ENCODE measurements at places on chromosomes 7 and 10.

- DNase-seq, result no peak
Observed at GRCh38 chr7:100476903-100477870, 1.8 kb downstream of the TSC22D4 start.

GRCh38 chr10:71314028-71314693 is 4.9 kb upstream of the SLC29A3 start:
- DNase-seq, result peak; percentile 48

GRCh38 chr10:116670706-116671105 is 50.0 kb downstream of the PNLIPRP2 start:
- DNase-seq, result no peak

- DNase-seq, result peak; percentile 63
Observed at GRCh38 chr10:3783316-3783681, 1.7 kb downstream of the KLF6 start.

- DNase-seq, result no peak
Observed at GRCh38 chr7:72015136-72015535, 397.0 kb downstream of the CALN1 start.

DNA sequence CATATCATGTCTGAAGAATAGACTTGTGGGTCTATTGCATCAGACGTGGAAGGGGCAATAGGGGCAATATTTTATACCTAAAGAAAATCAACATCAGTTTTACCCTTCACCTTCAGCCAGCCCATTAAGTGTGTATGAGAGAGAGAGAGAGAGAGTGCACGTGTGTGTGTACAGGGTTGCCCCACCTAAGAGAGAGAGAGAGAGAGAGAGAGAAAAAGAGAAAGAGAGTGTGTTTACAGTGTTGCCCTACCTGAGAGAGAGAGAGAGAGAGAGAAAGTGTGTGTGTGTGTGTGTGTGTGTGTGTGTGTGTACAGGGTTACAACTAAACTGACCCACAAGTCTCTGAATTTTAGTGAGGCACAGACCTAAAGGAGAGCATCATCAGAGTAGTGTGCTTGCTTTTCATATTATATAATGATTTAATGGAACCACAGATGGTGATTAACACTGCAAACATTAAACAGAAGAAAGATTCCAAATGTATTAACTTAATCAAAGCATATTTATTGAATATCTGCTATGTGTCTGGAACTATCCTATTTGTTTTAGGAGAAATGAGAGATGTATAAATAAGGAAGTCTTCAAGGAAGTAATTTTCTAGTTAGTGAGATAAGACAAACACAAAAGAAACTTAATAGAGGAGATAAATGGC is 66.8 kb downstream of the CD36 start:
- no peak for DNase-seq

DNA sequence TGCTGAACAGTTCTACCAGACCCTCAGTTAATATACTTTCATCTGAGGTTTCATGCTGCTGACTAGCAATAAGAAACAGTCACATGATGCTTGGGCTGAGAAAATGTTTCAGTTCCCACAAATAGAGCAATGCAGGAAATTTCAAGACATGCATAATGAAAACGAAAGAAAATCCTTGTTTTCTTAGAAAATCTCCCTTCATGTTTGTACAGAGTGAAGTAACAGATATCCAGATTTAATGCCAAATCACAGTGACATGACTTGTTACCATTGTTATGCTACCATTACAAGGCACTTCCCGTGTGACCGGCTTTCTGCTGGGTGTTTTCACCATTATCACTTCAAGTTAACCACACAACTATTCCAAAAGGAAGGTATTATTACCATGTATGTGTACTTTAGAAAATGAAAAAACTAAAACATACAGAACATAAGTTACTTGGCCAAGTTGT is 121.7 kb downstream of the DOCK4 start:
- DNase-seq, result no peak

DNA sequence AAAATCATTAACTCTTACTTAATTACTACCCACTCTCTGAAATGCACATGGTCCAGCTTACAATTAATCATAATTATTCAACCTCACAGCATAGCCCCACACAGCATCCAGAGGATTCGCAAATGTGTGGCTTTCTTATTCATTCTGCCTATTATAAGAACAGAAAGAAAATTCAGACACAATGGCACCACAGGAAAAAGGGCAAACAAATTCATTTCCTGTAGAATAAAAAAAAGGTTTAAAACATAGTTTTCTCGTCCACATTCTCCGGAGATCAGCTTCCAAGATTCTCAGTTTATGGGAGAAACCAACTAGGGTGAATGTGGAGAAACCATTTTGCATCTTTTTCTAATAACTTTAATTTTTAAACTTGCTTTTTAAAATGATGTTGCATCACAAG is 201.6 kb downstream of the PARD3 start:
- no peak for DNase-seq

- DNase-seq, result no peak
Observed at GRCh38 chr10:91289305-91289704, 68.8 kb downstream of the PCGF5 start.

- no peak for DNase-seq
Observed at GRCh38 chr7:27875061-27875460, 135.1 kb downstream of the TAX1BP1 start.

DNA sequence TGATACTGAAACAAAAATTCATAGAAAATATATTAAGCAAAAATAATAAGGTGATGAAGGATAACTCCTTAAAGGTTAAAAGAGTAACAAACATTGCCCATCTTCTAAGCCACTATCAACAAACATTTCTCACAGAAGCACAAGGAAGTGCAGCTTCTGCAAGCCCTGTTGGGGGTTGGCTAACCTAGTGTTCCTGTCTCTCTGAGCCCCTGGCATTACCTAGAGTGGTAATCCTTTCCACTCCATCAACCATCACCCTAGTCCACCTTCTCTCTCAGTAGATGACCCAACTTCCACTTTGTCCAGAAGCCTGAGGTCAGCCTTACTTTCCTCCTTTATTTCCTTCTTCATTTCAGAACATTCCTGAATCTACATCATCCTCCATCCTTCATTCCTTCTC is 59.7 kb downstream of the HIPK2 start:
- no peak for DNase-seq

DNA sequence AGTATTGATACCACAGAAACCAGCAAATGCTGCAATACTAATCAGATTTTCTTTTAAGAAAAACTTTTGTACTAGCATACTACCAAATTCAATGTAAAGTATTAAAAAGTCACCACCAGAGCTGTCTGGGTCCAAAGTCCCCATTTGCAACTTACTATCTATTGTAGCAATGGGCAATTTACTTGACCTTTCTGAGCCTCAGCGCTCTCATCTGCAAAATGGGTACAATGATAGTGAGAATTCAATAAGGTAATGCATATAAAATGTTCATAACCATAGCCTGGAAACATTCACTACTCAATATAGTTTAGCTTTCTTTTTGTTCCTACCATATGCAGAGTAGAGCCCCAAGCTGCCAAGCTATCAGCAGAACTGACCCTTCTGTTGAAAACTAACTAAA is 337.2 kb downstream of the ELMO1 start:
- no peak for DNase-seq

DNA sequence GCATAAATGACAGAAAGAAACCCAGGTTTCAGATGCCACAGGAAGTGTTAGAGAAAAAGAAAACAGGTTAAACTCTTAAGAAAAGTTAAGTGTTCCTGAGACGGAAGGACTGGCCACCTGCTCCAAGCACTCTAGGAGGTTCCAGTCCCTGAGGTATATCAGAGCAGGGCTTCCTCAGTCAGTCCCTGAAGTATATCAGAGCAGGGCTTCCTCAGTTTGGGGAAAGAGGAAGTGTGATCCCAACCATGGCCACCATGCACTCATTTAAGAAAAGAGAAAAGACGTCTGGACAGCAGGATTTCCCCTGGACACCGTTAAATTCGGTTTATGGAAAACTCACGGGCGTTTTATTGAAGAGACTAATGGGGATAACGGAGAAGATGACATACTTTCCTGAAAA is 133.4 kb upstream of the PFKP start:
- no peak for DNase-seq

DNA sequence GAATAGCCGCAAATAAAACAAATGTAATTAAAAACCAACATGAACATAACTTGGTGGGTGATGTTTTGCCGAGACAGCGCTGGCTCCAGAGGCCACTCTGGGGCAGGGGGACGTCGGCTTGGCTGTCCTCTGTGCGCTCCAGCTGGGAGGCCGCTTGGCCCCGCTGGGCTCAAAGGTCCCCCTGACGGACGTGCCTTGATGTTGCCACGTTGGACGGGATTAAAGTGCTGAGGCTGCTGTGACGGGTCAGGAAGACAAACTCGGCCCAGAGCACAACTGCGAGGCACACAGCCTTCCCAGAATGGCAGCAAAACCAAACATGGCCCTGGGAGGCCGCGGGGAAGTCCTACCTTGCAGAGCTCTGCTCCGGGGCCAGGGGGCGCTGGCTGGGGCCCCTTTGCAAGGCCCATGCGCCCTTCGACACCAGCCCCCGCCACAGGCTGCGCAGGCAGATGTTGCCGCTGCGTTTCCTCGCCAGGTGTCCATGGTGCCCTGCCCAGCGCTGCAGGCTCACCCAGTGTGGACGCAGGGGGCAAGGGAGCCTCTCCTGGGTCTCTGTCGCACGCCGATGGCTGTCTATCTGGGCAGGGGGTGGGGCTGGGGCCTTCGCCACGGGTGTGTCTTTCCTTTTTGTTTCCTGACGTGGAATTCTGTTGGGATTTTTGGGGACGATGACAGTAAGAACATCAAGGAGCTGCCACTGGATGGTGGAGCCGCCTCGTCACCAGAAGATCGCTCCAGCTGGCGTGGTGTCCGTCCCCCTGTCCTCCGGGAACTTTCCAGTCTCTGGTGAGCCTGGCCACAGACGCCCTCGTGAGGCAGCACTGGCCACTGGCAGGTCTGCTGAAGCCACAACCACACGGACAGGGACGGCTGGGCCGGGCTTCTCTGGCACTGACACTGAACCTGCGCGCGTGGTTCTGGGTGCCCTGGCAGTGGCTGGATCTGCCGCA is 99.6 kb upstream of the DIP2C start:
- DNase-seq, result peak; percentile 23

- DNase-seq, result no peak
Observed at GRCh38 chr10:28906011-28906411, 228.7 kb downstream of the BAMBI start.

- no peak for DNase-seq
Observed at GRCh38 chr10:76213876-76214275, 782.5 kb downstream of the LRMDA start.

- DNase-seq, result no peak
Observed at GRCh38 chr10:77463499-77463898, 174.1 kb downstream of the KCNMA1 start.

DNA sequence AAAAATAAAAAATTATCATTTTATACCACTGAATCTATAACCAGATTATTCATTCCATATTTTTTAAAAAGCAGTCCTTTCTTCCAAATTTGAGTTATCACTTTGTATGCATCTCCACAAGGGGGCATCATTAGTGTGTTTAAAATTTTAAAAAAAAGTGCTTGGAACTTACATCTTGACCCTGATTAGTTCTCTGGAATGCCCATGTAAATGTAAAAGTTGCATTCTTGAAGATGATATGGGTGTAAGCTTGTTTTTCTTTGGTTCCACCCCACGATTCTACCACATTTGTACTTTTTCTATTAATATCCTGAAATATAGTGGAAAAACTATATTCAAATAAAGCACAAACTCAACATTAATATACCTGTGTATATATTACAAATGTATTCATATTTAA is 144.9 kb downstream of the ELAPOR2 start:
- DNase-seq, result no peak

- no peak for DNase-seq
Observed at GRCh38 chr7:45350896-45351295, 193.3 kb downstream of the RAMP3 start.

DNA sequence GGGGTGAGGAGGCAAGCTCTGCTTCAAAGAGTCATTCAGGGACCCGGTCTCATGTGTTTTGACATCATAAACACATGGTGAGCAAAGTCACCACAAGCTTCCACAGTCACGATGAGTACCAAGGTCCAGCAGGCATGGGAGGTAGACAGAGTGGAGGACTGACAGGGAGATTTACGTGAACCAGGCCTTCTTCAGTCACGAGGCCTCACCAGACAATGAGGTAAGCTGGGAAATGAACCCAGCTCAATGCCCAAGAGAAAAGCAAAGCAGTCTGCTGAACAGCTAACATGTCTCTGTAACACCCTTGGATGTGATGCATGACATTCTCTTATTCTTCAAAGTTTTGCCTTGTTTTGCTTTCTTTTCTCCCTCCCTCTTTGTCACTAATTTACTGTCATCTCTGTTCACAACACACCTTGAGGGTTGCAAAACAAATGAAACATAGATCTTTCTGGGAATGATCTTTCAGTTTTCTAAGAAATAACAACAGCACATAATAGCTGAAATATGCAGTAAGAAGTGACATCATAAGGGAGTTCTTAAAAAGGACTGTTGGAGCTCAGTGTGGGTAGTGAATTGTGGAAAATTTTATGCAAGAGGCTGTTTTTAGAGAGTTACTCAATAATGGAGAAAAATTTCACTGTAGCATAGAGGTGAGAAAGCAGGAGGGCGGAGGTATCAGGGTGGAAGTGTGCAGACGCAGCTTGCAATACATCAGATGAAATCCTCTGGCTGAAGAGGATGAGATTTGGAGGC is 9.0 kb downstream of the PPP1R17 start:
- DNase-seq, result no peak

DNA sequence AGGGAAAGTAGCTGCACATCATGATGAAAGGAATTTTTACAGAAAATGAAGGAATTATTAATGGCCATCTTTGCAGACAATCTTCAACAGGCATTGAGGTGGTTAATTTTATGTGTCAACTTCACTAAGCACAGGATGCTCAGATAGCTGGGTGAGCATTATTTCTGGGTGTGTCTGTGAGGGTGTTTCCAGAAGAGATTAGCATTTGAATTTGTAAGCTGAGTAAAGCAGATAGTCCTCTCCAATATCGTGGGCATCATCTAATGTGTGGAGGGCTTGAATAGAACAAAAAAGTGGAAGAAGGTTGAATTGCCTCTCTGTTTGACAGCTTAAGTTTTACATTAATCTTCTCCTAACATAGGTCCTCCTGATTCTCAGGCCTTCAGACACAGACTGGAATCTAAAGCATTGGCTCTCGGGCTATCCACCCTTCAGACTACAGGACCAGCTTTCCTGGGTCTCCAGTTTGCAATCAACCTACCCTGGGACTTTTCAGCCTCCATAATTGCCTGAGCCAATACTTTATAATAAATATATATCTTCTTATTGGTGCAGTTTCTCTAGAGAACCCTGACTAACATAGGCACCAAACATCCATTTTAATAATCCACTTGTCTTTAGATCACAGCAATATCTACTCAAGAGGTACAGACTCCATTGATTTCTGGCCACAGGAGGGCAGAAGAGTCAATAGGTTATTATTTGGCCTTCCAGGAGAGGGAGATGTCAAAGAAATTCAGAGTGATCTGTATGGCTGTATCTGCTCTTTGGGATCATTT is 10.5 kb upstream of the CRPPA start:
- DNase-seq, result no peak

DNA sequence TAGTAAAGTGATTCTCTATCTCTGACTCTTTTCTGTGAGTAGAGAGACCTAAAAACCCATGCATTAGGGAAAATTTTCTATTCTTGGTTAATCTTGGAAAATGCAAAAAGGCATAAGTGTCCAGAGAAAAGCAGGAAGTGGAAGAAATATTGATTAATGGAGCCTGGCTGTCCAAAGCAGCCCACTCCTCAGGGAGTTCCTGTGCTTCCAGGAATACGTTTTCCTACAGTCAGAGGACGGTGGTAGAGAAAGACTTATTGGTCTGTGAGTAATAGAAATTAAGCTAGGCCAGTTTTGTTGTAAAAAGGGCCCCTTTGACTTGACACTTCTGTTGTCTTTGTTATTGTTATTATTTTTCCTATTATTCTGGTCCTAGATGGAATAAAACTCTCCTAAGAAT is 157.8 kb downstream of the NRP1 start:
- DNase-seq, result no peak

GRCh38 chr10:28171468-28172222 is 131.2 kb downstream of the MPP7 start:
- no peak for DNase-seq

- DNase-seq, result no peak
Observed at GRCh38 chr7:20030915-20031362, 186.2 kb downstream of the MACC1 start.

Measured in stimulated activated CD4-positive, alpha-beta T cell treated with anti-CD3 and anti-CD28 coated beads, Interleukin-4, amount 100 ng/mL, for 4 hours (primary cell).